ENCODE measurements at places on chromosomes 11 and 22.

DNA sequence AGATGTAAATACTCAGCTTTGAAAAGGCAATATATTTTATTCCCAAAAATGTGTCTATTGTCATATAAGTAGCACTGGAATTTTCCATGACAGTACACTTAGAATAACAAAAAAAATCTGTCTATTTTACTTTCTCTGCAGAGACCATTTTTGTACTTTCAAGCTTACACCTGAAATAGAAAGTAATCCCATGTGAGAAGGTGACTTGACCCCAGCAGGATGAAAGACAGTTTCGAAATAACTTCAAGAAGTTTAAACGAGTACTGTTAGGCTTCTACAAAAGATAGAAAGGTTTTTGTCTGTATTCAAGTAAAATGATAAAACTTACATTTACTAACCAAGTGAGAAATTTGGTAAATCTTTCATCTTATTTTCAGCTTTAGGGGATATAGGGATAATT, 259.9 kb upstream of the CTSC start:
- DNase-seq: no peak

GRCh38 chr11:19793326-19793725, 80.7 kb downstream of the NAV2 start:
- no peak for DNase-seq

DNA sequence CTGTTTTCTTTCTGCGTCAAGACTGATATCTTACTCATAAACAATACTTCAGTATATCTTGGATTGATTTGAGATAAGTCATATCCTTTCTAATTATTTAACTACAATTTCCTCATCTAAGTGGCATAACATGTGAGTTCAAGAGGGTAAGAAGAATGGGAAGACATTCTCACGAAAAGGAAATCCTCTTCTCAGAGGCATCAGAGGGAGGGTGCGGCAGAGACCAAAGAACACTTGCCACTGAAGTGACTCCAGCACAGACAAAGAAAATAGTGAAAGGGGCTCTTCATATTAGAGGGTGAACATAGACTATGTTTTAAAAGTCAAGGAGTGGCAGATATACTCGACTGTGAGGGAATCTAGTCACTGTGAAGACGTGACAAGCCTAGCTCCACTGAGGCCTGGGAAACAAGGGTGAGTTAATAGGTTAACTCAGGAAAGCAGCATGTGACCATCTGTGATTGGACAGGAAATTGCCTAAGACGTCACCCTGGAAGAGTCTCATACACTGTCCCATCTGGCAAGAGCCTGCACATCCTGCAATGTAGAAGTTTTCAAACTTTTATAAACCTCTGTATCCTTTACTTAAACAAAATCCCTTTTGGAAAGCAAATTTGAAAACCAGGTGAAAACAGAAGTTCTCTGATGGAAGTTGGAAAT, 1.9 kb upstream of the MMP1 start:
- no peak for DNase-seq

DNA sequence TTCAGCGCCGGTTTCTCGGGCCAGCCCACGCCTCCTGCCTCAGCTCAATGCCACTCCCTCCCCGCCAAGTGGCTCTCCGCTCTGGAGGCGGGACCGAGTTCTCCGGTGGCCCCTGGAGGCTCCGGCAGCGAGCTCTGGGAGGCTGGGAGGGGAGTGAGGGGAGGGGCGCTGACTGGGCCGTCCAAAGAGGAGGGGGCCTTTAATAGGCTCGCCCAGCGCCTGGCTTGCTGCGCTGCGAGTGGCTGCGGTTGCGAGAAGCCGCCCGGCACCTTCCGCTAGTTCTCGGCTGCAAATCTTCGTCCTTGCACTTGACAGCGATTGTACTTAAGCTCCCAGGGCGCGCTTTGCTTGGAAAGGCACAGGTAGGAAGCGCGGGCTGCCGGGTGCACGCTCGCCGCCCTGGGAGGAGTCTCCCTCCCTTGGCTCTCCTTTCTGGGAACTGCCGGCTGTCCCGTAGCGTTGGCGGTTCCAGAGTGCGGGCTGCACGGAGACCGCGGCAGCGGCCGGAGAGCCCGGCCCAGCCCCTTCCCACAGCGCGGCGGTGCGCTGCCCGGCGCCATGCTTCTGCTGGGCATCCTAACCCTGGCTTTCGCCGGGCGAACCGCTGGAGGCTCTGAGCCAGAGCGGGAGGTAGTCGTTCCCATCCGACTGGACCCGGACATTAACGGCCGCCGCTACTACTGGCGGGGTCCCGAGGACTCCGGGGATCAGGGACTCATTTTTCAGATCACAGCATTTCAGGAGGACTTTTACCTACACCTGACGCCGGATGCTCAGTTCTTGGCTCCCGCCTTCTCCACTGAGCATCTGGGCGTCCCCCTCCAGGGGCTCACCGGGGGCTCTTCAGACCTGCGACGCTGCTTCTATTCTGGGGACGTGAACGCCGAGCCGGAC, at the start of gene ADAMTS15:
Gene ADAMTS15, plus strand, starts transcription at position 230 of the 894 bp plus-strand sequence. Its CDS starts 329 bp downstream, at position 559.
- no peak for DNase-seq

GRCh38 chr22:44391481-44392445, 79.0 kb upstream of the SHISAL1 start:
- no peak for DNase-seq

GRCh38 chr11:34749666-34750659, 129.1 kb downstream of the EHF start:
- DNase-seq: no peak

DNA sequence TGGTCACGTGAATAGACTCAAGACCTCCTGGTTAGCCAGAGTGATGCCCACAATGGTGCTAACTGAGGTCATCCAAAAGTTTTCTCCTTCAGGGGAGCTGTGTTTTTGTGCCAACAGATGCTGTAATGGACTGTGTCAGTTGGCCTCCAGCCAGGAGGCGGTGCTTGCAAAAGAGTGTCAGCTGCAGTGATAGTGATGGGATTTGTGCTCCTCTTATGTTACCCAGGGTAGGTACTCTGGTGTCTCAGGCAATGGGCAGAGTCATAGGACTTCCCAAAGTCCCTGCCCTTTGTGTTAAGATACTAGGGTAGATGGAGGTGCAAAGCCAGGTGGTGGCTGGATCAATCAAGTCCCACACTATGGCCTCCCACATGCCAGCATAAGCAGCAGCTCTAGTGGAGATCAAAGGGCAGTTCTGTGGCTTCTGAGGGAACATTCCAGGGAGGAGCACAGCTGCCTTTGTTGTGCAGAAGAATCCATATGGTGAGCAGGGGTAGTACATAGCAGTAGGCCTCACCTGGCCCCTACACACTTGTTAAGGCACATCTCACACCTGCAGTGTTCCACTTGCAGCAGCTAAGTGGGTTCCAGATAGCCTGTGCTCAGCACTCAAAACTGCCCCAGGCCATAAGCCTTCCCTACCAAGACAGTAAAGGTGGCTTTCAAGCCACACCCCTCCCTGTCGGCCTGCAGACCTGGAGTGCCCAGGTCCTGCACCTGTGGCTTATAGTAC, 9.4 kb upstream of the FANCF start:
- DNase-seq: no peak

DNA sequence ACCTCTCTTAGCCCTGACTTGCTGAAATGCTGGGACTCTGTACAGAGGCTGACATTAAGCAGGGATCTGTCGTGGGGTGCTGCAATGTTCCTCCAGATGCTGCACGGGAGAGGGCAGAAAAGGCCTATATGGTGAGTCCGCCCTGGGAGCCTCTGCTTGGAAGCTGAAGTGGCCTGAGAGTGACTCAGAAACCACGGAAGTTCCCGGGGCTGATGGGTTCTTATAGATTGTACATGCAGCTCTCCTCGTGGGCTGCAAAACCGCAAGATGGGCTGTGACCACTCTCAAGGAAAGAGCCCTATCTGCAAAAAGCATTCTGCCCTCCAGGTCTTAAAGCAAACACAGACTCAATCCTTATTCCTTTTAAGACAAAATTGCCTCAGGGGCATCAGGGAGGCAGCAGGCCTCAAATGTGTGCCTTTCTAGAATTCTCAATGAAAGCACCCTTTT, 5.8 kb upstream of the SLC43A3 start:
- DNase-seq: no peak

GRCh38 chr22:42317008-42317407, 46.6 kb upstream of the TCF20 start:
- peak; percentile 71 for DNase-seq

DNA sequence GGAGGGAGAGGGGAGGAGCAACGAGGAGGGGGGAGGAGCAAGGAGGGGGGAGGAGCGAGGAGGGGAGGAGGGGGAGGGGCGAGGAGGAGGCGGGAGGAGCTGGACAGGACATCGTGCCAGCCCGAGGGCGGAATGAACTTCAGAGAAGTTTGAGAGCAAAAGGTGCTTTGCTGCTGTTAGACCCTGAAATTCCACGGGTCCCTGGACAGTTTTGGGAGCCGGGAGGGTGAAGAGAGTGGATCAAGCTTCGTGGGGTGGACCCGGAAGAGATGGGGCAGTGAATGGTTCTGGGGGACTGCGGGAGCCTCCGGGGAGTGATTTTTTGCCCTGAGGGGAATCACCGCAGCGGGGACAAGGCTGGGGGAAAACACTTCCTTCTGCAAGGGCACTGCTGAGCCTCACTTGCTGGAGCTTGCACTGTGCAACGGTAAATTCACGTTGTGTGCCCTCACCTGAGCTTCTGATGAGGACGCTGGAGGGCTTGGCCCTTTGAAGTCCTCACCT, 10.7 kb upstream of the NLRP6 start:
- DNase-seq: peak; percentile 41

DNA sequence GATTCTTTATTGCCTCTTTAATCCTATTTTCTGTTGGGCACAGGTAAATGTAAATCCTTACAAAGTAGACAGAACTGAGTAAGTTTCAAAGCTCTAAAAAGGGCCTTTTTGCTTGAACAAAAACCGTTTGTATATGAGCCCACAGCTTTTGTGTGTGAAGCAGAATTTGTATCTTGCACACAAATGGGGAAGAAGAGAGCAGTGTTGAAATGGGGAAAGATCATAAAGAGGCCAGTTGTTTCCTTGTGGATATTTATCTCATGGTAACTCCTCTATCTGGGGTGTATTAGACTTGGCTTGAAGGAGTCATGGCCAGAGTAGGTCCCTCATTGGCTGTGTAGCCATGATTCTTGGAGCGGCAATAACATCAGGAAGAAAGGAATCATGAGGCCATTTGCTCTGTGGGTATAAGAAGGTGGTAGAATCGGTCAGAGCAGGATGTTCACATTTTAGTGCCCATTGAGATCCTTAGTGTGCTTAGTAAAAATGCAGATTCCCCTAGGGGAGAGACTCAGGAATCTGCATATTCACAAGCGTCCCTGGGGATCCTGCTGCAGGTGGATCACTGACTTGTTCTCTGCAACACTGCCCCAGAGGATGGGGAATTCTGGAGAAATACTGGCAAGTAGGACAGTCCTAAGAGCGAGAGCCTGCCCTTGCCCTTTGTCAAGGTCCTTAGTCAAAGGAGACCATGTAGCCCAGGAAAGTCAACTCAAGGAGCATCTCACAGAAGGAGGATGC, 126.5 kb downstream of the LDLRAD3 start:
- no peak for DNase-seq

- DNase-seq: no peak
Observed at GRCh38 chr11:112087212-112087611, 539 bp downstream of the SDHD start.

DNA sequence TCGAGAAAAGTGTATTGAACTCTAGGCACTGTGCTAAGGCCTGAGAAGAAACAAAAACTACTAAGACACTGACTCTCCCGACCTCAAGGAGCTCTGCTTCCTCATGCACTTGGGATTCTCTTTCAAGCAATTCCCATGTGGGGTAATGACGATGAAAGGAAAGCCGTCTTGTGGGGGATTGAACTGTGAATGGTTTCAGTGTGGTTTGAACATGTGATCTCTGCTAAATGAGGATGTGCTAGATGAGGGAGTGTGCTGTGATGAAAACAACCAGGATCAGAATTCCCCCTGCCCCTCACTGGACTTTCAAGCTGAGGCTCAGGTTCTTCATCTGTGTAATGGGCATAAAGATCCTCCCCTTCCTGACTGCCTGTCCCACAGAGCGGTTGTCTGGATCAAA, 74.9 kb downstream of the DEPDC5 start:
- DNase-seq: no peak

DNA sequence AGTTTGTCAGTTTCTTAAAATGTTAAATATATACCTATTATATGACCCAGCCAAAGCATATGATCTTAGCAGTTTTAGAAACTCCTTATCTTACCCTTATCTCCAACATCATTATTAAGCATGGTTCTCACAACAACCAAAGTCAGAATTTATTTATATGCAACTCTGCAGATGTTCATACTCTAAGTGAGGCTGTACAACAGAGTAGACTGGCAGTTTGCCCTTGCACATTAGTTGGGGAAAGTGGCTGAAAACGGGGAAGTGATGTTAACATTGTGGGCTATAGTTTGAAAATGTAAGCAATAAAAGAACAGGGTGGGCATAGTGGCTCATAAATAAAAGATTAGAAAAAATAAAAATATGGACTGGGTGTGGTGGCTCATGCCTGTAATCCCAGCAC, 49.7 kb downstream of the ATG16L2 start:
- no peak for DNase-seq

- no peak for DNase-seq
Observed at GRCh38 chr11:68312117-68312779, at the start of gene LRP5. LRP5 (plus strand) TSS chr11:68312591; CDS start chr11:68312715, 124 bp downstream.

DNA sequence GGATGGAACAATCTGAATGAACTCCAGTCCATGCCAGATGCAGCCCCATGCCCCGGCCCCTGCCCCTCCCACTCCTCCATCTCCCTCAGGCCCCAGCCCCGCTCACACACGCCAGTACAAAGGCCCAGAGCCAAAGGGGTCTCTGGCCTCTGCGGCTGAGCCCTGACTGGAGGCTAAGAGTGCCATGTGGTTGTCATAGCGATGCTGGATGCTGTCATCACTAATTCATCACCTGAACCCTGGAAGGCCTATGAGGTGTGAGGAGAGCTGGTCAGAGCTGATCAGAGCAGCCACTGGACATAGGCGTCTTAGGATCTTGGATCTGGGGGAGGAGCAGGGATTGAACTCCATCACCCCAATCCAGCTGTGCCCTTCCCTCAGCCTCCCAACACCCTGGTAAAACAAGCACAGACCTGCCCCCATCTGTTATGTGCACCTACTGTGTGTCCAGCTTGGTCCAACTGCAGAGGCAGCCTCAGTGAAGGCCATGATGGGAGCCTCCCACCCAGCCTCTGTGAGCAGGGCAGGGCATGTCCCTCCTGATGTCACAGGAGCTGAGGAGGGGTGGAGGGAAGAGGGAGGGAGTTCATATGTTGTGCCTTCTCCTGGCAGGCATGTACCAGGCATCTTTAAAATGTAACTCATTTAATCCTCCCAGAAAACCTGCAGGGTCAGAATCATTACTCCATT, 16.7 kb downstream of the PDE2A start:
- no peak for DNase-seq

DNA sequence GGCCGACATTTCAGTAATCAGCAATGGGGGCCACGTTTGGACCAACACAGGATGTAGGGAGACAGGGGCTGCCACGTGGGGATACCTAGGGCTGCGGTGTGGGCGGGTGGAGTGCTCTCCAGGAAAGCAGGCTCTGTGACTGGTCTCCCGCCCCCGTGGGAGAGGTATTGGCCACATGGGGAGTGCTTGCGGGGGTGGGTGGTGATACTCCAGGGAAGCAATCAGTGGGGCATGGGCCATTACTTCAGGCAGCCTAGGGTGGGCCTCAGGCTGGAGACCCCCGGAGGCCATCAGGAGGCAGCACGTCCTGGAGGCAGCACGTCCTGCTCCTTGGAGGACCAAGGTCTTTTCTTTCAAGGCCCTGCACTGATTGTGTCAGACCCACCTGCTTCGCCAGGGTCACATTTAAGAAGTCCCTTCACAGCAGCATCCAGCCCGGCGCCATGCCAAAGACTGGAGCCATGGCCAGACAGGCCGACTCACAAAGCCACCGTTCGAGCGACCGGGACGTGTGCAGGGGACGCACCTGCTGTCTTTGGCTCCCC, 3.0 kb upstream of the MUC2 start:
- no peak for DNase-seq
